ENCODE measurements at places on chromosomes 6 and 20.
A peak's percentile ranks its signal among the peaks of the same experiment; 100 is the strongest.

DNA sequence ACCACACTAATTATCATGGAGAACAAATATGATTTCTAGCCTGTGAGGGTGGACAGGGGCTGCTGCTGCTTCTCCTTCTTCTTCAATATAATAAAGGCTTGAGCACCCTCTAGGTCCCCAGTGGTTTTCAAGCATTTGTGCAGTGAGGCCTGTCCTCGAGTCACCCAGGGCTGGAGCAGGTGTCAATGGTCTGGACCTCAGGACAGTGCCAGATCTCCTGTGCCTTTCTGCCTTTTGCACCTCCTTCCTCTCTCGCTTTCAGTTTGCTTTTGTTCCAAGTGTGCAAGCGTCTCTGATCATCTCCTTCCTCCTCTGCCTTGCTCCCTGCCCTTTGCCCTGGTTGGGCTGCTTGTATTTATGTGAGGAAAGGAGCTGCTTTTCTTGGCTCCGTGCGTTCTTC lies 152.2 kb upstream of the SYNDIG1 start:
- no peak for DNase-seq

DNA sequence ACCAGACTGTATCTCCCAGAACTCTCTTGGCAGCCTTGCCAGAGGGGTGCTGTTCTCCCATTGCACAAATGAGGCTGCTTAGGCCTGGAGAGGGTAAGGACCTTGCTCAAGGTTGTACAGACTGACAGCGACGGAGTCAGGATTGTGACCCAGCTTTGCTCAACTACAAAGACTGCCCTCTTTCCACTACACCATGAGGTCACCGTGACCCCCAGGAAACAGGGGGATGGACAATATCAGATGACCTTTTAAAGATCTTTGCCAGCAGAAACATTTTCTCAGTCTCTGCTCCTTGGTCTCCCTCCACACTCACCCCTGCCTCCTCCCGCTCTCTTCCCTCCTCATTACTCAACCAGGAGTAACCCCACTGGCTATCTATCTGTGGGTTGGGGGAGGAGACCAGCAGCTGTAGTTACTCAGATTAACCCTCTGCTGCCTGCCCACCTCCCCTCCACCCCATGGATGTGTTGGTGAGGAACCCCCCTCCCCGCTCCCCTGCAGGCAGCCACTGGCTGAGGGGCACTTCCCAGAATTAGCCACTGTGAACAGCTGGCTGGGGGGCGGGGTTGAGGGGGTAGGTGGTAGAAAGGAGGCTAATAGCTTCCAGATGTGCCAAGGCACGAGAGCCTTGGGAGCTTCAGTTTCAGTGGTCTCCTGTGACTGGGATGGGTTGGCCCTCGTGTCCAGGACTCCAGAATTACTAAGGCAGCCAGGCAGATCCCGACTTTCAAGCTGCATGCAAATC lies 26.9 kb upstream of the MRPS18A start:
- DNase-seq, result no peak

GRCh38 chr6:35370124-35370741 lies 27.9 kb downstream of the PPARD start:
- peak; percentile 84 for DNase-seq

DNA sequence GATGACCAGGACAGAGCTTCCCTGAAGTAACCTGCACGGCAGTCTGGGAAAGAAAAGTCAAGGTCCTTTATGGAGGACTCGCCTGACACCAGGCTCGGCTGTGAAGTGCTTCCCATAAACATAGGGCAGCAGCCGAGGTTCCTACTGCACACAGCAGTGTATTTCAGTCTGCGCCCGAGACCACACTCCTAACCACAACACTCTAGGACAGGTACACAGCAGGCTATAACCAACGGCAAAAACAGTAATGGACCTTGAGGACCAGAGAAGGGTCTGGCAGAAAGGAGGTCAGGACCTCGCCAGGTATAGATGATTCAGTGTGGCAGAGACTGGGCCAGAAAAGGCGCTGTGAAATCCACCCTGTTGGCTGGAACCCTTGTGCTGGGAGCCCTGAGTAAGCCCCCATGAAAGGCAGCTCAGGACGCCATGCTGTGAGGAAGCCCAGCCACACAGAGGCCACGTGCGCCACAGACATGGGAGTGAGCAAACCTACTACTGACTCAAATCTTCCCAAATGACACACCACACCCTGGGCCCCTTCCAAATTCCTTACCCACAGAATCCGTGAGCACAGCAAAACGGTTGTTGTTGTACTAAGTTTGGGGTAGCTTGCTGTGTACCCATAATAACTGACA lies 129.6 kb upstream of the CST7 start:
- DNase-seq, result no peak

DNA sequence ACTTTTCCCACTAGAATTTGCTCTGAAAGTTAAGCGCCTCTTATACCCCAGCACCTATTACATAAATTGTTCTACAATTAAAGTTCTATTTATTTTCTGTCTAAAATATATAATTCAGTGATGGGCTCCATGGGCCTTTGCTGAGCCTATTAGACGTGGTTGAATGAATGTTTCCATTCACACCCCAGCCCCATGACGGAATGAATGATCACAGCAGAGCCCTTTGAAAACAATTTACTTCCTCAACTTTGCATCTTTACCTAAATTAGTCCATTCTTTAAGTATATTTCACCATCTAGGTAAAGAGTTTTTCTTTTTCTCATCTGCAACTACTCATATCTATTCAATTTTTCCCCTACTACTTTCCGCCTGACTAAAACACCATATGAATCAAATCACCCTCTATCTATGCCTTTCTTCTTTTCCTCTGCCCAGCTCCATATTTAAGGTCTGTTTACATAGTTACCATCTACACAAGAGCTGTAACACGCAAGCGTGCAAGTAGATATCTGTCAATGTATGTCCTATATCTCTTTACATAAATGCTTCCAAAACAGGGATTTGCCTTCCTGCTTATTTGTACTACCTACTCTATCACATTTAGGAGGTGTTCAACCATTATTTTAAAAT lies 69.7 kb downstream of the ECT2L start:
- no peak for DNase-seq

DNA sequence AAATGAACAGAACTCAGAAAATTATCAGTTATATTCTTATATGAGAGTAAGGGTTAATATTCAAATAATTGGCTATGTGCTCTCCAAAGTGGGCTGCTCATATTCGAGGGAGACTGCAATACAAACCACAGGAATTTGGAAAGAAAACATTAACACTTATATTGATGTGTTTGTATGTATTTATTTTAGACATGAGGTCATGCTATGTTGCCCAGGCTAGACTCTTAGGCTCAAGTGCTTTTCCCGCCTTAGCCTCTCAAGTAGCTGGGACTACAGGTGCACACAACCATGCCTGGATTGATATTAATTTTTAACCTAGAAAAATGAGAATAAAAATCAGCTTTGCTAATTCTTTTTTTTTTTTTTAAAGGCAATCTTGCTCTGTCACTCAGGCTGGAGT lies 35.0 kb downstream of the BTBD9 start:
- DNase-seq, result peak; percentile 20

- no peak for DNase-seq
Measured at GRCh38 chr6:143174516-143174915, 113.8 kb downstream of the AIG1 start.

DNA sequence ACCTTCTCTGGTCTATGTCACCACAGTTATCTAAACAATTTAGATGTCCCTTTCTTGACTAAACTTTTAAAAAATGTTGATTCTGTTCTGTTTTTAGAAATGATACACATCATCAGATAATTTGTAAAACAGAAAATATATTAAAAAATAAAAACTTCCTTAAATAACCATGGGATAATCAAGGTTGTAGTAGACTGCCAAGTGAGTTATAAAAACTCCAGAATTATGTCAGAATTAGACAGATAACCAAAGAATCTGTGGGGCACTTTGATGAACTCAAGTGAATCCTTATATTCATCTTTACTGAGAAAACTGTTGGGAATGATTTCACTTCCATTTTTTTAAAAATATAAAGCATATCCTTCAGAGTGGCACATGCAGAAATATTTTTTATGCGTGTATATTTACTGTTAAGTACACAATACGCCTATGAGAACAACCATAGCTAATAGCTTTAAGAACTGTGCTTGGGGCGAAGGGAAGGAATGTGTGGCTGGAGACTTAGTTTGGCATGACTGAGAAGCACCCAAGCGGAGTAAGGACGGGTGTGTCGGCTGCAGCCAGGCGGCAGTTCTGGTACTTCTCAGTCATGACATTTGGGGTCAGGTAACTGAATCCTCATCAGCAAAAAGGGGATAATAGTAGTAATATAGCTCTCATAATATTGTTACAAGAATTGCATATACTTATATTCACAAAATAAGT lies 604.7 kb upstream of the CITED2 start:
- DNase-seq, result peak; percentile 95

- no peak for DNase-seq
Measured at GRCh38 chr6:142679907-142680700, 264.9 kb downstream of the HIVEP2 start.

GRCh38 chr6:36053878-36054277 lies 26.3 kb downstream of the MAPK14 start:
- DNase-seq, result no peak

GRCh38 chr6:147421903-147422302 lies 86.6 kb upstream of the SAMD5 start:
- DNase-seq, result no peak

- no peak for DNase-seq
Measured at GRCh38 chr6:18343741-18344140, 43.4 kb upstream of the RNF144B start.

DNA sequence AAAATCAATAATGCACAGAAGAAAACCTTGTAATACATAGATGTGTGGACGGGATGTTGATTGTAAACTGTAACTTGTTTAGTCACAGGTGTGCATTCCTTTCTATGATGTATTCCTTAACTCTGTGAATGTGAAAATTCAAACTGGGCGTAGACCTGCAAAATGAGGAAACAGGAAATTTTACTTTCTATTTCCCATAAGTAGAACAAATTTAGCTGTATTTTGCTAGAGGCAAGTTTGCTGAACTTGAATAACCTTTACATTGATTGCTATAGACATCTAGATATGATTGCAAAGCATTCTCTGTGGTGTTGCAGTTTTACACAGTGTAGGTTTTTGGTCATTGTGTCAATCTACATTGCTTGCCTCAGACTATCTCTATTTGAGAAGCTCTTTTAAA lies 368.4 kb upstream of the MAN1A1 start:
- DNase-seq, result no peak

DNA sequence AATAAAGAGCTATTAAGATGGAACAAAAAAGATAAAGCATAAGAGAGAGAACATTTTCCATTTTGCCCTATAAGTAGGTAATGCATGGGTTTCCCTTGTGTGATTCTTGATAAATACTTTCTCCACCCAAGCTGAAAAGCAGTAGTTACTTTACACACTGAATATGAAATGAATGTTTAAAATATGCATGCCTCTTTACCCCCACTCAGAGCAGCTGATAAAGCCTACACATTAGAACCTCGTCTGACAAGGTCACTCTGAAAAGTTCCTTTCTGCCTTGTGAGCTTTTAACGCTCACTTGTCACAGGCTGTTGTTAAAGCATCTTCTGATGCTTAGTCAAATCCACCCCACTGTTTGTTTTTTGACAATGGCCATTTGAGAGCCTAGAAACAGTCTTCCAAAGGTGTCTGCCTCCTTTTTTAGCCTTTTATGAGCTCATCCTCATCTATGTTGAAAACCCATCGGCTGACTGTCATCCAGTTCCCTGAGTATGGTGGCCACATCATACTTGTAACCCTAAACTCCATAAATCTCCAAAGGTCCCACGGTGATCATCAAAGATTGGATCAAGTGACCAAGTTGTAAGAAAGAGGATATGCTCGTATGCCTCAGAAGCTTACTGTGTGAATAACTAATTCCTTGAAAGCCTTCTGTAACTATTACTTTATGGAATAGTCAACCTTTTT lies 102.8 kb downstream of the ATXN1 start:
- DNase-seq, result no peak

- DNase-seq, result no peak
Measured at GRCh38 chr6:160917572-160917971, 74.0 kb upstream of the MAP3K4 start.

DNA sequence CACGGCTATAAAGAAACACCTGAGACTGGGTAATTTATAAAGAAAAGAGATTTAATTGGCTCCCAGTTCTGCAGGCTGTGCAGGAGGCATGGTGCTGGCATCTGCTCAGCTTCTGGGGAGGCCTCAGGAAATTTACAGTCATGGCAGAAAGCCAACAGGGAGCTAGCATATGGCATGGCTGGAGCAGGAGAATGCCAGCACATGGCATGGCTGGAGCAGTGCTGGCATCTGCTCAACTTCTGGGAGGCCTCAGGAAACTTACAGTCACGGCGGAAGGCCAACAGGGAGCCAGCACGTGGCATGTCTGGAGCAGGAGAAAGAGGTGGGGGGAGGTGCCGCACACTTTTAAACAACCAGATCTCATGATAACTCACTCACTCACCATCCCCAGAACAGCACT lies 32.5 kb upstream of the DACT2 start:
- DNase-seq, result no peak

DNA sequence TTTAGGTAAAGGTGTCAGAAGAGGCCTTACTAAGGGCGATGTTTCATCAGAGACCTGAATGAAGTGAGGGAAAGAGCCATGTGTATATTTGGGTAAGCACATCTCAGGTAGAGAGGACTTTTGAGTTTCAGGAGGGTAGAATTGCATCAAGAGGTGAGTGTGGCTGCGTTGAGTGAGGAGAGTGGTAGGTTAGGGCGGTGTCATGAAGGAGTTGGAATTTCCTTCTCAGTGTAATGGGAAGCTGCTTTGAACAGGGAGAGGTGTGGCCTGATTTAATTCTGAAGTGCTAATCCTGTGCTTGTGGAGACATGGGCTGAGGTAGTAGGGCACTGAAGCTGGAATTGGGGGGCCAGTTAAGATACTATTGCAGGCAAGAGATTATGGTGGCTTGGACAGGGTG lies 53.9 kb downstream of the IGF2R start:
- no peak for DNase-seq

GRCh38 chr6:149558029-149558428 lies 8.1 kb upstream of the GINM1 start:
- DNase-seq, result no peak

DNA sequence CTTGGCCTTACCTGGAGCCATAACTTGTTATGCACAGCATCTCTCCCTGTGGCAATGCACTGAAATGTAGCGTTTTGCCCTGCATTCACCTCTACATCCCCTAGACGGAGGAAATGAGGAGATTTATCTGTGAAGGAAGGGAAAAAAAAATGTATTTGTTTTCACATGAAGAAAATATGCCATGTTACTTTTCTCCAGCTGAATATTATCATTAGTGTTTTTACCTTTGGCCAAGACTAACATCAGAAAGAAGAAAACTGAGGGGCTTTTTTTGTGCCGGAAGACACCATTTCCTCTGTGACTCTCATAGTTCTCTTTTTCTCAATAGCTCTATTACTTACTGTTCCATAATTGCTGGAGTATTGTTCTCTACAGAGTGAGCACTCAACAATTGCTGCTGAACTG lies 280.4 kb downstream of the PTPRK start:
- DNase-seq, result no peak

Measured in kidney glomerular epithelial cell (primary cell).